ENCODE measurements at places on chromosomes 2 and 18. TPM values are rescaled to one million over a fixed set of nuclear protein-coding genes. Genes with fewer than 3 reads are reported as not detected.

GRCh38 chr2:121098556-121098955, 186.4 kb downstream of the TFCP2L1 start:
- no peak for DNase-seq
- H3K4me3 ChIP-seq: no peak overlapping the region
- H3K27ac ChIP-seq: no peak overlapping the region
- no peaks in the 10 kb centered on the region for H3K36me3 ChIP-seq
- H3K27me3 ChIP-seq: peaks cover 2% of the 10 kb centered on the region
- H3K4me1 ChIP-seq: no peaks in the 10 kb centered on the region

- no peak overlapping the region for H3K4me3 ChIP-seq
- H3K4me1 ChIP-seq: no peaks in the 10 kb centered on the region
- H3K36me3 ChIP-seq: peaks cover 19% of the 10 kb centered on the region
- no peak overlapping the region for H3K27ac ChIP-seq
- no peaks in the 10 kb centered on the region for H3K27me3 ChIP-seq
These were observed 131.7 kb downstream of the TAF4B start for GRCh38 chr18:26357960-26358359.

DNA sequence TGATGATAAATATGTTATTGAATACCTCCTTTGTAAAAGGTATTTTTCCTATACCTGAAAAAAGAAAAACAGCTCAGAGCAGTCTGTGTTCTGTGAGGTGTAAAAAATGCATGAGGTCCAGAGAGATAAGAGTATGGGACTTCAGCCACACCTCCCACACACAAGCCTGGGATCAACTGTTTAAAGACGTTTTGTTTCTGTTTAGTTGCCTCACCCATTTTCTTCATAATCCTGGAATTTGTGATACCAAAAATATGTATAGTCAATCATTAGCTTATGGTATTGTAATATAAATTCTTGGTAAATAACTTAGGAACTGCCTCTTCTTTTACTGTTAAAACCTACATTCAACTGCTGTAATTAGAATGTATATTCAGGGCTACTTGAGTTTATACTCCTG, 1322.9 kb upstream of the TMEFF2 start:
- H3K27me3 ChIP-seq: no peaks in the 10 kb centered on the region
- H3K4me3 ChIP-seq: no peak overlapping the region
- no peak overlapping the region for H3K27ac ChIP-seq
- no peaks in the 10 kb centered on the region for H3K36me3 ChIP-seq
- H3K4me1 ChIP-seq: no peaks in the 10 kb centered on the region
- DNase-seq: no peak

Gene ZNF521
- total RNA-seq: not detected

Gene RTKN
- 2.5 TPM for total RNA-seq

Gene FAM161A
- 7.3 TPM for total RNA-seq
